ENCODE measurements at places on chromosomes 13 and 19. TPM values are rescaled to one million over a fixed set of nuclear protein-coding genes. Genes with fewer than 3 reads are reported as not detected.

GRCh38 chr13:26721251-26722121, 39.1 kb downstream of the GPR12 start:
- peak; percentile 42 for DNase-seq

Gene OR7C1
- total RNA-seq = not detected

DNA sequence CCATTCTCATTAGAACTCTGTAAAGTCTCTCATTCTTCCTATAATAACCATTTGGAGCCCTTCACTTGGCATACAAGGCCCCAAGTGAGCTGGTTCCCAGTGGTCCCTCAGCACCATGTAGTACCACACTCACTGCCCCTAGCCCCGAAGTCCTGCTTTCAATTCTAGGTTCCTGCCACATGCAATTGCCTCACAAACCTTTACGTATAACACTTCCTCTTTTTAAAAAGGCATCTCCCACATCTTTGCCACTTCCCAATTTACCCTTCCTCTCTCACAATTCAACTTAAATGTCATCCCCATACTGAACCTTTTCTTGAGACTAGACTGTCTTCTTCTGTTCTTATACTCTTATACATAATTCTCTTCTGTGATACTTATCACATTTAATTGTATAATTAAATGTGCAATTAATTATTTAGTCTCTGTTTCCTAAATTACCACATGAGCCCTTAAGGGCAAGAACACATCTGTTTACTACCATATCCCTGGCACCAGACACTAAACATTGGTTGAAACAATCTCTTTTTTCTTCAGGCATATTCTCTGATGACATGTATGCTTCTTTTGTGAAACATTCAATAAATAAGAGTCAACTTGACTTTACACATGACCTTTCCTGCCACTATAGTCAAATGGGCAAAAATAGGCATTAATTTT, 304.0 kb downstream of the SPRY2 start:
- DNase-seq = no peak

- DNase-seq = no peak
Observed at GRCh38 chr13:35698911-35699576, 222.6 kb upstream of the MAB21L1 start.

- DNase-seq = peak; percentile 27
Observed at GRCh38 chr19:11767633-11768133, 883 bp downstream of the ZNF441 start.

- DNase-seq = no peak
Observed at GRCh38 chr13:99642006-99642405, 140.7 kb downstream of the TM9SF2 start.

Gene CGB5
- total RNA-seq = not detected

GRCh38 chr13:48866249-48866648, 109.5 kb upstream of the FNDC3A start:
- DNase-seq = no peak

- DNase-seq = no peak
Observed at GRCh38 chr19:16037424-16038195, 38.7 kb upstream of the TPM4 start.

Gene CEBPG
- total RNA-seq = 30.9 TPM

DNA sequence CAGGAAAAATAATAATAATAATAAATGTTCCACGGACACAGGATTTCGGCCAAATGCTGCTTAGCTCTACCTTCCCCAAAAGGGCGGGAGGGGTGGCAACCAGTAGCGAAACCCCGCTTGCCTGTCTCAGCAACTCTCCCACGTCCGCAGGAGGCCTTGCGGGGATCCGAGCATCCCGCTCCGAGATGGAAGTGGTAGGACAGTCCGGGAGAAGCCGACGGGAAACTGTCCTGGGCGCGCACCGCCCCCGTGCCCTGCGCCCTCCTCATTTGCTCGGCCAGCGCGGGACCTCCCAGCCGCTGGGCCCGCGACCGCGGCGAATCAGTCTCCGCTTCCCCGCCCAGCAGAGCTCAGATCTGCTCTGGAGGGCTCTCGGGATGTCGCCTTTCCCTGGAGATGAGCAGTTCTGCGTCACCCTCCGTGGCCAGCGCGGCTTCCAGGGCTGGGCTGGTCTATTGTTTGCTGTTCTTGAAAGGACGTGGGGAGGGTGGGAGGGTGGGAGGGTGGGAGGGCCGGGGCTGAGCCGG, 48.9 kb upstream of the PABPC3 start:
- DNase-seq = no peak

DNA sequence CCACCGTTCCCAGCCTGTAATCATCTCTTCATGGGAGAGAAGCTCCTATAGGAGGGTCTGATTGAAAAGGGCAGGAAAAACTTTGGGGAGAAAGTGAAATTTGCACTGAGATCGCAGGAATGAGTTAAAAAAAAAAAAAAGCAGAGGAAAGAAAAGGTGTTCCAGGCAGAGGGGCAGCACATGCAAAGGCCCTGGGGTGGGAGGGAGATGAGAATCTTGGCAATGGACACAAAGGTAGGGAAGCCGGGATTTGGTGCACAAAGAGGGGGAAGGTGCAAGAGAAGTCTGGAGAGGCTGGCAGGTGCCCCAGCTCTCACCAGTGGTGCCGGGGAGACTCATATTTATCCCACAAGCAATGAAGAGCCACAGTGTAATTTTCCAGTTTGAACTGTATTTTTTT, 16.4 kb upstream of the GPR32 start:
- no peak for DNase-seq

Gene GRAMD1A
- 140 TPM for total RNA-seq

Gene SHFL
- total RNA-seq = 46.8 TPM

DNA sequence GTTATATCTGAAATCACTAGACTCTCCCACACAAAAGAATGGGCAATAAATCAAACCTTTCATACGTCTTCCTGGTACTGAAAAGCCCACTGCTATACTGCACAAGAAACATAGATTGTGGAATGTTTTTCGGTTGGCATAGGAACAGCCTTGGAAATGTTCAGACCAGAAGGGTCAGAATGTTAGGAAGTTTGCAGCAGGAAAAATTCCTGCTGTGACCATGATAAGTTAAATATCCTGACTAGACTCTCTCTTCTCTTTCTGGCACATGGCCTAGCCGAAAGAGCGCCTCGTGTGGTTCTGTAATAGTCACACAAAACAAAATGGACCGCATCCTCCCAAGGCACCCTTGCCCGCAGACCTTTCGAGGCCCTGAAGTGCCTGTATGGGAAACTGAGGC, 427.2 kb downstream of the COG6 start:
- DNase-seq = no peak

GRCh38 chr19:57305056-57305455, 15.2 kb upstream of the ZNF543 start:
- no peak for DNase-seq

DNA sequence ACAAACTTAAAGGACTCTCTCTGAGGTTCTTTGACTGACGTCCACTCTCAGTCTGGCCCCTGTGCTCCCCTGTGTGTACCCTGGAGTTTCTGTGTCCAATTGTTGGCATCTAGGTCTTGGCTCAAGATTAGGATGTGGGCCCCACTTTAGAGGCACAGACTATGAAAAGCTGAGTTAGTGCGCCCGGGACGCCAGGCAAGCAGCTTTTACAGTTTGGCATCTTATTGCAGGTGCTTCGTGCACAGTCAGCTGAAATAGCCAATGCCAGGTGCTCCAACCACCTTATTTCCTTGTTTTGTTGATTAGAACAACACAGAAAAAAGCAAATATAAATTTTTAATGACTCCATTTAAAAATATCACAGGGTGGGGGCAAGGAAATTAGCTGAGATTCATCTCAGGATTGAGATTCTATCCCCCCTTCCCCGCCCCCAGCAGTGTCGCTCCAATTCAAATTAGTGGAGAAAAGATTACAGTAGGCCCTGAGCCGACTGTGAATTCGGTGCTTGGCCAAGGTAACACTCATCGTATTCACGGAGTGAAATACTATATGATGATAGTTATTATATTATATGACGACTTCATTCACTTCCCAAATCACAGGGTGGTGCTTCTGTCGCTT, 4.3 kb downstream of the SOX1 start:
- no peak for DNase-seq

DNA sequence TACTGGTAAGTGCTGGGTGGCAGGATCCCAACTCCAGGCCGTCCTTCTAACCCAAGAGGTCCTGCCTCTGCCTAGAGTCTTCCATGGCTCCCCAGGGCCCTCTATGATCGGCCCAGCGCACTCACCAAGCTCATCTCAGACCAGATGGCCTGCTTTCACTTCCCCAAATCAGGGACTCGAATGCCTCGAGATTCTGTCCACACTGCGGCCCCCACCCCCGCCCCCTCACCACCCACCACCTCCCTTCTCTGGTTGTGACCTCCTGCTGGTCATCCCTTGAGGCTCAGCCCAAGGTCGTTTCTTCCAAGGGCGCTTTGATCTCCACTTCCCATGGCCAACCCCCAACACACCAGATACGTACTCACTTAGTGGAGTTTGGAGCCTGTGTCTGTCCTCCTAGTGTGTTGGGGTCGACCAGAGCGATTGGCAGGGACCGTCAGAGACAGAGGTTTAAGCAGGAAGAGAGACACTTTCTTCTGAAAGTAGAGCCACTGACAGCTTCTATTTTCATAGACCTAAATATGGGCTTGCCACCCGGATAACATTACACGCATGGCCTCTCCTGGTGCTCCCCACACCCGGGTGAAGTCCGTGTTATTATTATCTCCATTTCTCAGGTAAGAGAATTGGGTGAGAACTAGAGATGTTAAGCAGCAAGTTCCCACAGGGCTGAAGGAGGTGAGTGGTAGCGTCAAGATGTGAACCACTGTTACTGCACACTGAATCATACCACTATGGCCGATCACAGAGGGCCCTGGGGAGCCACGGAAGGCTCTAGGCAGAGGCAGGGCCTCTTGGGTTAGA, at the start of gene FCER2:
Gene FCER2, minus strand, starts transcription at position 478 of the 804 bp plus-strand sequence. CDS start 2,371 bp downstream, outside the sequence.
- DNase-seq = no peak

DNA sequence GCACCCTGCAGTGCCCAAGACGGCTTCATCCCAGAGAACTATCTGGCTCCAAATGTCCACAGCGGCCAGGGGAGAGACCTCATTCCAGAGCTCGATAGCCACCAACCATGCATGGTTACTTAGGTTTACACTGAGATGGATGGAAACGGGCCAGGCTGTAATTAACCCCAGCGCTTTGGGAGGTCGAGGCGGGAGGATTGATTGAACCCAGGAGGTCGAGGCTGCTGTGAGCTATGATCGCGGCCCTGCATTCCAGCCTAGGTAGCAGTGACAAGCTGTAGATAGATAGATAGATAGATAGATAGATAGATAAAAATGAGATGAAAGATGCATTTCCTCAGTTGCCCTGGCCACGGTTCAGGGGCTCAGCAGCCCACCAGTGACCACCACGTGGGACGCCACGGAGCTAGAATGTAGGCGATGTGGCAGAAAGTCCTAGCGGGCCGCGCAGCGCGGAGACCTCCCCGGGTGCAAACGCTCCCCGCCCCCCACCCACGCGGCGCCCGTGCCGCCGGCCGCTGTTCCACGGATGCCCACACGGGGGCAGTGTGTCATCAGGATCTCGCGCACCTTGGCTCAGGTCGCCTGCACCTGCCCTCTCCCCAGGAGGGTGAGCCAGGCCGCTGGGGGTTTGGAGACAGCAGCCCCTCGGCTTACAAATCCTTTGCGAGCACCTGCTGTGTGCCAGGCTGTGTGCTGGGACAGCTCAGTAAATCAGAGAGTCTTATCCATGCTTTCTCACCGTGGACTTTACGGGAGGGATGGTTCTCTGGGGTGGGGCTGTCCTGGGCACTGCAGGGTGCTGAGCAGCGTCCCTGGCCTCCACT, 13.5 kb upstream of the TLE5 start:
- peak; percentile 76 for DNase-seq

GRCh38 chr19:17305216-17305516, 506 bp upstream of the MRPL34 start:
- DNase-seq = no peak

GRCh38 chr19:27974082-27974513, 1238.9 kb downstream of the UQCRFS1 start:
- DNase-seq = peak; percentile 1

DNA sequence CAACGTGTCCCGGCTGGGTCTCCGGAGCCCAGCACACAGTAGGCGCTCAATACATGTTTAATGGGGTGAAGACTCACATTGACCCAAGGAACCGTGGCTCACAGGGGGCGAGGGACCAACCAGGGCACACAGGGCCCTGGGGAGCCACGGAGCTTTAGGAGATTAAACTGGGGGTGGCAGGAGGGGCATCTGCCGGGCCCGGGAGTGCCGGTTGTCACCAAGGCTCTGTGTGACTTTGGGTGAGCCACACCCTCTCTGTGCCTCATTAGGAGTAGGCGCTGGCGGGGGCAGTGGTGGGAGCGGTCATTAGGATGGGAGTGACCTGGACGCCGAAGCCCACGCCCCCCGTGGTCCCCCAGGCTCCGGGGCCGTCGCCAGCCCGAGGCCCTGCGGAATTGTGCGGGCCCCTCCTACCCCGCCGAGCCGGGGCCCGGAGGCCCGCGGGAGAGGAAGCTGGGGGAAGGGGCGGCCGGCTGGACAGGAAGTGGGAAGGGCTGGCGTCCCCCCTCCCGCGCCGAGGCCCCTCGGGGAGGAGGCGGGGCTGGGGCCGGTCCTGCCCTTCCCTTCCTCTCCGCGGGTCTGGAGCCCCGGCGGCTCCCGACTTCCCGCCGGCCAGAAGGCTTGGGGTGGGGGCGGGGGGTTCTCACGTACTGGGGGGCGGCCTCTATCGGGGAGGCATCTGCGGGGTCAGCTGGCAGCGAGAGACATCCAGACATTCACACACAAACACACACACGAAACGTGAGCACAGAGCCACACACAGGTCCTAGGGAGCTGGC, 1.8 kb upstream of the SSBP4 start:
- DNase-seq = no peak

- no peak for DNase-seq
Observed at GRCh38 chr13:114111577-114111976, 20.8 kb downstream of the RASA3 start.

Gene CEP89
- 13.6 TPM for total RNA-seq

- no peak for DNase-seq
Observed at GRCh38 chr13:80599765-80600164, 258.8 kb upstream of the SPRY2 start.

Gene CSNK1G2
- total RNA-seq = 51.1 TPM

Gene FOXA3
- 0.28 TPM for total RNA-seq

DNA sequence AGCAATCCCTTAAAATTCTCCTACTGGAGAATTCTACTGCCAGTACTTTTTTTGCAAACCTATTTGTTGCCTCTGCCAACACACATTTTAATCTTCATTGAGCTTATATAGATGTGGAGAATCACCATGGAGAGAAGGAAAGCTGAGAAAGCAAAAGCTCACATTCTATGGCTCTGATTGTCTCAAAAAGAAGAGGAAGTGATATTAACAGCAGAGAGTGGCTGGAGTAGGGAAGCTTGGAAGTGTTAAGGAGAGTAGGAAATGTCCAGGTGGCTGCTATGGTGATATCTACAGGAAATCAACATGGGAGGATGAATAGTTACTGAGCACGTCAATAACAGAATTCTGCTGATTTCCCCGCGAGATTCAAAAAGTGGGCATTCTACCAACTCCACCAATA, 78.8 kb upstream of the TDRD3 start:
- DNase-seq = no peak

Gene GPR180
- total RNA-seq = 7.0 TPM
